ENCODE measurements at places on chromosomes 6 and 20.

DNA sequence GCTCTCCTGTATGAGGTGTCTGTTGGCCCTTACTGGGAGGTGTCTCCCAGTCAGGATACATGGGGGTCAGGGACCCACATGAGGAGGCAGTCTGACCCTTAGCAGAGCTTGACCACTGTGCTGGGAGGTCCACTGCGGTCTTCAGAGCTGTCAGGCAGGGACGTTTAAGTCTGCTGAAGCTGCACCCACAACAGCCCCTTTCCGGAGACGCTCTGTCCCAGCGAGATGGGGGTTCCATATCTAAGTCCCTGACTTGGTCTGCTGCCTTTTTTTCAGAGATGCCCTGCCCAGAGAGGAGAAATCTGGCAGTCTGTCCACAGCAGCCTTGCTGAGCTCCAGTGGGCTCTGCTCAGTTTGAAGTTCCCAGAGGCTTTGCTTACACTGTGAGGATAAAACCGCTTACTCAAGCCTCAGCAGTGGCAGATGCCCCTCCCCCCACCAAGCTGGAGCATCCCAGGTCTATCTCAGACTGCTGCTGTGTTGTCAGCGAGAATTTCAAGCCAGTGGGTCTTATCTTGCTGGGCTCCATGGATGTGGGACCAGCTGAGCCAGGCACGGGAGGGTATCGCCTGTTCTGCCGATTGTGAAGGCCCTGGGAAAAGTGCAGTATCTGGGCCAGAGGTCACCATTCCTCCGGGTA is 36.3 kb upstream of the IBTK start:
- no peak for DNase-seq

- DNase-seq = peak; percentile 19
Observed at GRCh38 chr6:106475284-106475683, 114.8 kb downstream of the CRYBG1 start.

GRCh38 chr6:107132330-107132954 is 17.1 kb upstream of the BEND3 start:
- DNase-seq = peak; percentile 28

GRCh38 chr6:136609873-136610706 is 59.9 kb upstream of the MAP7 start:
- peak; percentile 99 for DNase-seq

DNA sequence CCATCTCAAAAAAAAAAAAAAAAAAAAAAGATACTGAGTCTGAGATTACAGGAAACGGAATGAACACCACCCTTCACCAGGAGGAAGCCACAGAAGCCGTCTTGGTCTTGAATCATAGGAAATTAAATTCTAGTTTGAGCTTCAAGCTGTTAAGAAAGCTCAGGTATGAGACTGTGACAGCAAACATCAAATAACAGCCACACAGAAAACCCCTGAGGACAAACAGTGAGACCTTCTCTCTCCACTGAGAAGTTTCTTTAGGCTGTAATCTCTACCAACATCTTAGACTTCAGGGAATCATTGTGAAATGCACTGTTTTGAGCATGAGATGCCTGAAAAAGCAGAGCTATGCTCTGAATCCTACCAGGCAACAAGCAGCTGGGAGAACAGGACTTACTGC is 30.8 kb downstream of the PDE10A start:
- no peak for DNase-seq

GRCh38 chr20:58570204-58570859 is 55.1 kb upstream of the APCDD1L start:
- no peak for DNase-seq

DNA sequence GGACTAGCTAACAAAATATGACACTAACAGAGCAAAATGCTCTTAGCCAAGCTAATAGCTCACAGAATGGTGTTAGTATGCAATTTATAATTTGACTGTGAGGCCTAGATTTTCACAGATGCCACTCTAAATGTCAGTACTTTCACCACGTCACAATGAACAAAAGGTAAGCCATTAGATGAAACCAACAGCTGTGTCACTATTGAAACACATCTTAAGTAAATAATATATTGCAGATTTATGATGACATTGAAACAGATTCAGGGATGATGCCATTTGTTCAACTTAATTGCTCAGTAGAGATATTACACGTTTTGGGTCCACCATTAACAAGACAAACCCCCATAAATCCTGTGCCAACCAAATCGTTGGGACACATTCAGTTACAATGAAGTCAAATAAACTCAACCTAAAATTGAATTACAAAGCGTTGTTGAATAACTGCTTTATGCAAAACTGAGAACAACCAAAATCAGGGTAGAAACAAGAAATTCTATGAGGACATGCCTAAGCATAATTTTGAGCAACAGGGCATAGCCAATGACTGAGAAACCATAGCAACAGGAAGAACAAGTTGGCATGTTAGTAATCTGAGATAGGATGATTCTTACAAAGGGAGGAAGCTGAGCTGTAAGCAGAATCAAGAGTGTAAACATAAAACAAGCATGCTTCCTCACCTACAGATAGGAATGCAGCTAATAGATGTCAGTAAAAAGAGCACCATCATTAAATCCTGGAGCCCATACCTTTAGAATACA is 85.6 kb upstream of the KHDRBS2 start:
- no peak for DNase-seq
